Activated T-helper 2 cell treated with anti-CD3 and anti-CD28 coated beads, Interferon-gamma antibody, Interleukin-2, Interleukin-4, amounts not matched to agents 10 μg/mL and 5 μg/mL and 100 μg/mL, durations not matched to agents 14 hours and 24 hours and 36 hours (primary cell): ENCODE measurements at places on chromosomes 2 and 18.

GRCh38 chr2:99571954-99572353, 82.1 kb upstream of the REV1 start:
- no peaks in the 10 kb centered on the region for H3K27me3 ChIP-seq
- H3K36me3 ChIP-seq = no peaks in the 10 kb centered on the region
- no peak for DNase-seq
- H3K4me1 ChIP-seq = no peaks in the 10 kb centered on the region
- no peak overlapping the region for H3K4me3 ChIP-seq

DNA sequence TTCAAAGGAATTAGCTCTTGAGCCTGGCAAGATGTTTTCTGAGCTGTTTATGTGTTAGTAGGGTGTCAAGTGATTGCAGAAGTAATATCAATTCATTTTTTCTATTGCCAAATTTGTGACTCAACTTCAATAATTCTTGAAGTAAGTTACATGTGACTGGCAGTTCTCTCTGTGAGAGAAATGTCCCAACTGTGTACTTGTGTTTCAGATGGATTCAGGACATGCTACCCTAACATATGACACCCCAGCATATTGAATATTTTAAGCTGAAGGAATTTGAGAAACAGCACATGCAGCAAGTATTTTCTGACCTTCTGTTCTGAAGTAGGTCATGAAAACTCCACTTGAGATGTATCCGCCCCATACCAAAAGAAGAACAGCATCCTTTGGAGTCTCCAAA, 263.6 kb downstream of the XIRP2 start:
- no peak overlapping the region for H3K4me3 ChIP-seq
- no peaks in the 10 kb centered on the region for H3K27me3 ChIP-seq
- H3K4me1 ChIP-seq = no peaks in the 10 kb centered on the region

DNA sequence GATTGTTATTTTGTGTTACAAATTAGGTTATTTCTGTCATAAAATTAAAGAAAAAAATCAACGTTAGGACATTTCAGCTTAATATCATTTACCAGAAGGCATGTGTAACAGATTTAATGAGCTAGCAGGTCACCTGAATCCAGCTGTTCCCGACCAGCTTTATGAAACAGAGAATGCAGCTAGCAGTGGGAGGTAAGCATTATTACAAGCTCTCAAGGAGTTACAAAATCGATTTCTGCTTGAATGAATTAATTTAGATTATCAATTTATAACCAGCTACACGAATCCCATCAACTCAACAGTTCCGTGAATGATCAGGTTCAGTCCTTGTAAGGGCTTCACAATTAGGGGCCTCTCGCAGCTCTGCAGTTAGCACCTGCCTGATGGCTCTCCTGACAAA, 211.9 kb downstream of the PTGR3 start:
- no peak for DNase-seq
- H3K27ac ChIP-seq = no peak overlapping the region

GRCh38 chr2:27916293-27916995, 25.9 kb downstream of the BABAM2 start:
- H3K27ac ChIP-seq = no peak overlapping the region
- H3K4me3 ChIP-seq = no peak overlapping the region
- H3K4me1 ChIP-seq = peaks cover 11% of the 10 kb centered on the region
- H3K27me3 ChIP-seq = no peaks in the 10 kb centered on the region
